ENCODE measurements at places on chromosomes 4 and X.
A peak's percentile ranks its signal among the peaks of the same experiment; 100 is the strongest.

DNA sequence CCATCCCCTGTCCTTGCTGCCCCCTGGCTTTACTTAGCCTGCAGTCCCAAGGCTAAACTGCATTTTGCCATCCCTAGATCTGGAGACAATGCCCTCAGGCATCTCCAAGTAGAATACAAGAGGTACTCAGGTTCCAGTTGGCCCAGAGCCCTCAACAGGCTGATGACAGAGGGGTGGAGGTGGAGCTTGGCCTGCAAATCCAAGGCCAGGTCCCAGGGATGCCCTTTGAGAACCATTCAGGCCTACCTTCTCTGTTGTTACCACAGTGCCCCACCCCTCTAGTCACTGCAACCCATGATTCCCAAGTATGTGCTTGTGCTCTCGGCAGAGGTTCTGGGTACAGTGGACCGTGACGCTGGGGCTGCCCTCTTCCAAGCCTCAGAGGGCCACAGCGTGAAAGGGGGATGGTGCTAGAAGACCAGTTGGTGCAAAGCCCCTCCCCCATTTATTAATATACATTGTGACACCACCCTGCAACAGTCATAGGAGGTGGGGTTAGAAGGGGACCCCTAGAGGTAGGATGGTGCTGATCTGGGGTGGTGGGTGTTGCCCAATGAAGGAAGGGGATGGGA, 6.4 kb upstream of the UBA1 start:
- DNase-seq = no peak

- no peak for DNase-seq
Measured at GRCh38 chrX:149717803-149718202, 5.9 kb downstream of the MAGEA11 start.

GRCh38 chr4:174281182-174281737, 2.2 kb downstream of the FBXO8 start:
- DNase-seq = no peak

DNA sequence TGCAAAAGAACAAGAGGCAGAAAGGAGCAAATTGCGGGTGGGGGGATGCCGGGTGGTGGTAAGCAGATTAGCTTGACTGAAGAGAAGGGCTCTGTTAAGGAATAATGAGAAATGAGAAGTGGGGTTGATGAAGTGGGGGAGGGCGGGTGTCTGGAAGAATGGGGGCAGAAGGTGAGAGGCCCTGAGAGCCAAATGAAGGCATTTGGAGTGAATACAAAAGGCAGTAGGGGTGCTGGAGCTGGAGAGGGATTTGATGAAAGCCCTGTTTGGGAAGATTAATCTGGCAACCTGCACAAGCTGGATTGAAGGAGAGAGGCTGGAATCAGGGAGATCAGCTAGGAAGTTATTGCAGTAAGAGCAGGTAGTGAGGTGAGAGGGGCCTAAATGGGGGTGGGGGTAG, 82.1 kb downstream of the GUCY2F start:
- DNase-seq = peak; percentile 43

DNA sequence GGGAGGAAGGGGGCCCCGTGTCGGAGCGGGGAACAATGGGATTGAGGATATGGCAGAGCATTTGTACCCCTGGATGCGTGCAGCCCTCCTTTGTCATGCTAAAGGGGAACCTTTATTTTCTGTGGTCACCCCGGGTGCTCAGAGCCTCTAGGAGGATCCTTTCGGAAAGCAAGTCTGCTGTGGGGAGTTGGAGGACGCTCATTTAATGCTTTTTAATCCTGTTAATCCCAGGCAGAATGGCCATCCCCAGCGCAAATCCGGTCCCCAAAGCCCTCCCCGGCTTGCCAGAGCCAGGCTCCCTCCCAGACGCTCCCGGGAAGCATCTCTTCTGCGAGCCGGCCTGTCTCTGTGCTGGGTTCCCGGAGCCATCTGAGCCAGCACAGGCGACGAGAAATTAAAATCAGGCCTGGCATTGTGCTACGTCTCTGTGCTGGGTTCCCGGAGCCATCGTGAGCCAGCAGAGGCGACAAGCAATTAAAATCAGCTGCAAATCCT, 113.2 kb upstream of the PPP2R3B start:
- no peak for DNase-seq

DNA sequence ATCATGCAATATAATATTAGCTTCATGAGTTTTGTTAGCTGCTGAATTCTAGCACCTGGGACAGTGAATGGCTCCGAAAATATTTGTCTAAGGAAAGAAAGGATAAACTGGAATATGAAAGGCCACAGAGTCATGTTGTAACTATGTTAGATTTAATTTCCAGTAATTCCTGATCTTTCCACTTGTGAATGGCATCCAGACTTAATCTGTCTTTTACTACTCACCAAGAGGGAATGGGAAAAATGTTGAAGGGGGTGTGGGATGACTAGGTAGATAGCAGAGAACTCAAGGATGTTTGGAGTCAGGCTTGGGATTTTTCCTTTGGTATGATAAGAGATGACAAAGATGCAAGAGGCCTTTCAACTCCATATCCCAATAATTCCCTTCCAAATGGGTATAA, 9.4 kb downstream of the ADH6 start:
- no peak for DNase-seq

DNA sequence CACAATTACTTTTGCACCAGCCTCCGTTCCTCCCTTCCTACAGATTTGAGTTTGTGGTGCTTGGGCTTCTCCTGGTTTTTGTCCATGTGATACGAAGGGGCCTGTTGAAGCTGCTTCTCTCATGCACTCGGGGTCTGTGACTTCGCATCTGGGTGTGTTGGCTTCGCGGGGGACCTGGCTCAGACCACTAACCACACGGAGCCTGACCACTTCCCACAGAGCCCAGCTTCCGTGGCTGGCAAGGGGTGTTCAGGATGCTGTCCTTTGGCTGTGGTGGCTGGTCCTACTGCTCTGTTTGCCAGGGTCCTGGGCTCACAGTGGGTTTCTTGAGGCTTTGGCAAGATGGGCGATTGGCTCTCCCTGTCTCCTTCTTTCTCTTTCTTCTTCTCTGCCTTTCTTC, 19.8 kb upstream of the XG start:
- no peak for DNase-seq

DNA sequence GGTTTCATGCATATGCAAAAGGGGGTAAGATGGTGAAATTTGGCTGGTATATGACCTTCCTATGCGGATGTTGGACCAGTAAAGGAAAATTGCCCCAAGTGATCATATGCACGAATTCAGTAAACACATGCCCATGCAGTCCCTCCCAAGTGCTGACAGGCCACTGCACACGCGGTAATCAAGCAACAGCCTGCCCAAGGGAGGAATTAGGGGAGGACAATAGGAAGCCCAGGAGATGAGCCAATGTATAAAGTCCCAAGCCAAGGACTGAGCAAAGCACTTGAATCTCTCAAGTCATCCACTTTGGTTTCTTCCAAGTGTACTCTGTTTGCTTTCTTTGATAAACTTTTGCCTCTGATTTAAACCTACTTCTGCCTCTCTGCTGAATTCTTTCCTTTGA, 21.1 kb downstream of the MAGEB16 start:
- DNase-seq = no peak

- no peak for DNase-seq
Measured at GRCh38 chr4:1216869-1217294, 32.0 kb downstream of the CTBP1 start.

DNA sequence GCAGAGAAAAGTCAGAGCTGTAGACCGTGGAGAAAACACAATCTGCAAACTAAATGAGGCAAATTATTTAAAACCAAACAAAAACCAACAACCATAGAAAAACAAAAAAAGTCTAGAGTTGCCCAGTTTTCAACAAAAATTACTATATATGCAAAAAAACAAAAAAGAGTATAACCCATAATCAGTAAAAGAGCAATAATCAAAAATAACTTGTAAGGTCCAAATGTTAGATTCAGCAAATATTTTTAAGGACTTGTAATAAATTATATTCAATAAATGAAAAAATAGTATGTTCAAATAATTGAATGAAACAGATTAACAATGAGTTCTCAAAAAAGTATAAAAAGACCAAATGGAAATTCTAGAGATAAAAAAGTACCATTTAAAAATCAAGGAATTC, 130.5 kb downstream of the LRBA start:
- DNase-seq = no peak

DNA sequence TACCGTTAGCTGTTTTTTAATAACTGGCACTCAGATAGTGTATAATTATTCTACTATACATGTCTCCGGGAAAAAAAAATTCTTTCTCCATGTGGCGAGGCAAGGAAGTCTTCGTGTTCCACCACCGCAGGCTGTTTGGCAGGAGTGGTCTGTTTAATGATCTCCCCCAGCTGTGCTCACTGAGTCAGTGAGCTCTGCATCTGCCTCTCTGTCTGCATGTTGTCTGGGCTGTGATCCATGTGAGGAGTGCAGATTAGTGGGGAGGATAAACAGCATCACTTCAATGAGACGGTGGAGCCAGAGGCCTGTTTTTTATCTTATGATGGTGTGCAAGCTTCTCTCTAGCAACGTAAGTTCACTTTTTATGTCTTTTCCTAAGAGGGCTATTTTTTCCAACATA, 69.8 kb downstream of the RPS3A start:
- peak; percentile 93 for DNase-seq

DNA sequence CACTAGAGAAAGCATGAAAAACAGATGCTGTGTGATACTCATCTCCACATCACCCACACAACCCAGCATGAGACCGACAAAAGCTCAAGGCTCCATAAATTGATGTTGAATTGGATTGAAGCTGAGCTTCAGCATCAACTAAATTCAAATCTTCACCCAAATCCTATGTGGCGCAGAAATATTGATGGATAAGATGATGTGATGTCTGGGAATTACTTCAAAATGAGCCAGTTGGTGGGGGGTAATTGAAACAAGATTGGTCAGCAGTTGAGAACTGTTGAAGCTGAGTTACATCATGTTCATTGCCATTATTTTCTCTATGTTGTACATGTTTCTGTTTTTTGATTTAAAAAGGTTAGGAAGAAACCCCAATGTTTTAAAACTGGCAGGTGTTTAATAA, 166.5 kb upstream of the STS start:
- DNase-seq = no peak

GRCh38 chr4:136078976-136079375, 1453.3 kb downstream of the PCDH18 start:
- no peak for DNase-seq

GRCh38 chrX:132077414-132077813, 50.4 kb downstream of the FRMD7 start:
- no peak for DNase-seq

- DNase-seq = no peak
Measured at GRCh38 chrX:57900975-57901374, 9.3 kb downstream of the ZXDA start.

- no peak for DNase-seq
Measured at GRCh38 chr4:54745031-54745770, 87.4 kb downstream of the KIT start.

DNA sequence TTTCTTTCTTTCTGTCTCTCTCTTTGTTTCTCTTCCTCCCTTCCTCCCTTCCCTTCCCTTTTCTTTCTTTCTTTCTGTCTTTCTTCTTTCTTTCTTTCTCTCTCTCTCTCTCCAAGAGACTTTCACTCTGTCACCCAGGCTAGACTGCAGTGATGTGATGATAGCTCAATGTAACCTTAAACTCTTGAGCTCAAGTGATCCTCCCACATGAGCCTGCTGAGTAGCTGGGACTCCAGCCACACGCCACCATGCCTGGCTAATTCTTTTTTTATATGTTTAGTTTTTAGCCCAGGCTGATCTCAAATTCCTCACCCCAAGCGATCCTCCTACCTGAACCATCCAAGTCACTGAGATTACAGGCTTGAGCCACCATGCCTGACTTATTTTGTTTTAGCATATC, 64.3 kb upstream of the EMCN start:
- DNase-seq = no peak

DNA sequence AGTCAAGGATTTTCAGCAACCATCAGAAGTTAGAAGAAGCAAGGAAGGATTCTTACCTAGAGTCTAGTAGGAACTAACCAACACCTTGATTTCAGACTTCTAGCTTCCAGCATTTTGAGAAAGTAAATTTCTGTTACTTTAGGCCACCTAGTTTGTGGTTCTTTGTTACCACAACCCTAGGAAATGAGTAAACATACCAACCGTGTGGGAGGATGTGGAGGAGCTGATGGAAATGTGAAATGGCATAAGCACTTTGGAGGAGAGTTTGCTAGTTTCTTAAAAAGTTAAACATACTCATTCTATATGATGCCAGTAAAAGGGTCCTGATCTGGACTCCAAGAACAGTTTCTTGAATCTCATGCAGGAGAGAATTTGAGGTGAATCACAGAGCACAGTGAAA, 679.4 kb downstream of the PDHA2 start:
- DNase-seq = no peak

DNA sequence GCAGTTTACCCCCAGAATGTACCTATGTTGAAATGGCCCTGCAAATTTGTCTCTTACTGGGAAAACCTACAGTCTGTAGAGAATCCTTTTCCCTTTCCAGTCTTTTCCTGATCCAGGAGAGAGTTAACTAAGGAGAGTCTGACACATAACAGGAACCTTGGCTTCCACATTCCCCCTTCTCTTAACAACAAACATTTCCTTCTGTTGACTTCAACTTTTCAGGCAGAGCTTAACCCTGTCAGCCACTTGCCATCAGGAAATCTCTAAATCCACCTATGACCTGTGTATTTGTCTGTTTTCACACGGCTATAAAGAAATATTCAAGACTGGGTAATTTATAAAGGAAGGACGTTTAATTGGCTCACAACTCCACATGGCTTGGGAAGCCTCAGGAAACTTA, 45.6 kb upstream of the GPR78 start:
- DNase-seq = no peak

DNA sequence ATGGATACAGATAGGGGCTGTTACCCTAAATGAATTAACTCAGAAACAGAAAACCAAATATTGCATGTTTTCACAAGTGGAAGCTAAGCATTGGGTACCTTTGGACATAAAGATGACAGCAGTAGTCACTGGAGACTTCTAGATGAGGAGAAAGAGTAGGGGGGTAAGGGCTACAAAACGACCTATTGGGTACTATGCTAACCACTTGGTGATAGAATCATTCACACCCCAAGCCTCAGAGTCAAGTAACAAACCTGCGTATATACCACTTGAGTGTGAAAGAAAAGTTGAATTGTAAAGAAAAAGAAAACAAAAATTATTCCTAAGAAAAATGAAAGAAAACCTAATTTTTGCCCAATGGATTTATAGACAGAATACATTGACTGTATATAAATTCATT, 7.7 kb upstream of the ARAP2 start:
- DNase-seq = no peak

- no peak for DNase-seq
Measured at GRCh38 chr4:8310306-8310705, 40.8 kb downstream of the HTRA3 start.

GRCh38 chr4:128800701-128801284, 8.7 kb upstream of the JADE1 start:
- no peak for DNase-seq

DNA sequence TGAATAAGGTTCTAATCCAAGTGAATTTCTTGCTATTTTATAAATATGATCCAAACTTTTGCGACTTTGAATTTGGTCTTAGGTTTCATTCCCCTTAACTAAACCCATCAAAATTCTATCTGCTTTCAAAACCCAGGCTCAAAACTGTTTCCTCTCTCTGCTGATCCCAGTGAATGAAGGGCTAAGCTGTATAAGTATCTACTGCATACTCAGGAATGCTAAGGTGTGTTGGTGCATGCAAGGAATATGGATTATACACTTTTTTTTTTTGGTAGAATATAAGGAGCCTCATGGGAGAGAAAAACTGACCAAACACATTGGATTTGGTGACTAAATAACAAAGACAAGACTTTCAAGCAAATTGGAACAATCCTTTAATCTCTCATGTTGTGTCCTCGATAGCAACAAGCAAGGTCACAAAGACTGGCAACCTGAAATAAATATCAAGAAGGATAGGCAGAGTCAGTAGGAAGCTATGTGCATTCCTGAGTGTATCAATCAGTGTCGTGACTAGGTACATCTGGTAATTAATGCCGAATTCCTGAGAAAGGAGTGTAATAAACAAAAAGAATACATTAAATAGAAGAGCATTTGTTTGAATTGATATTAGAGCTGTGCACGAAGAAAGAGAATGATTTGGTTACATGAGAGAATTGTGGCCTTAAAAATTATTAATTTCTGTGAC, 74.3 kb upstream of the KCTD8 start:
- no peak for DNase-seq
